Body of pancreas (tissue), 4 donors: ENCODE measurements at places on chromosomes 3 and 15. TPM values are rescaled to one million over a fixed set of nuclear protein-coding genes. Genes with fewer than 3 reads are reported as not detected.

The ACKR4 gene
- 2.0 TPM for total RNA-seq

GRCh38 chr15:71705151-71705550 lies 105.2 kb upstream of the NR2E3 start:
- H3K4me1 ChIP-seq: peaks cover 11% of the 10 kb centered on the region
- H3K4me3 ChIP-seq: no peak overlapping the region

DNA sequence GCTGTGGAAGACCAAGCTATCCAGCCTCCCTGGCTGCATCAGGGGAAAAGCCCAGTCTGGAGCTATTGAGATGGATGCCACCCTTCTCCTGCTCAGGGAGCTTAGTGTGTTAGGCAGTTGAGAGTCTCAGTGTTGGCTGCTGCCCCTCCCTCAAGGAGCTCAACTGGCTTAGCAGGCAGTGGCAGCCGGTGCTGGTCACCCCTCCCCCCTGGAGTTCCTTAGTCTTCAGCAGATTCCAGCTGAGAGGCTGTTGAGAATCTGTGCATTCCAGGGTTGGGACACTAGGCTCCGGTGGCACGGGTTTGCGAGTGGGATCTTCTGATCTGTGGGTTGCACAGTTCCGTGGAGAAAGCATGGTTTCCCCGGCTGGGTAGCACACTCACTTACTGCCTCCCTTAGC lies 883.8 kb downstream of the NSUN3 start:
- H3K36me3 ChIP-seq: no peaks in the 10 kb centered on the region
- no peak for DNase-seq
- no peak overlapping the region for H3K4me3 ChIP-seq
- no peaks in the 10 kb centered on the region for H3K4me1 ChIP-seq

- no peaks in the 10 kb centered on the region for H3K27me3 ChIP-seq
- no peaks in the 10 kb centered on the region for H3K36me3 ChIP-seq
- no peak overlapping the region for H3K27ac ChIP-seq
- peaks cover 29% of the 10 kb centered on the region for H3K4me1 ChIP-seq
- no peak overlapping the region for H3K4me3 ChIP-seq
- DNase-seq: no peak
These were observed 4.9 kb downstream of the MGLL start for GRCh38 chr3:127817406-127817841.

DNA sequence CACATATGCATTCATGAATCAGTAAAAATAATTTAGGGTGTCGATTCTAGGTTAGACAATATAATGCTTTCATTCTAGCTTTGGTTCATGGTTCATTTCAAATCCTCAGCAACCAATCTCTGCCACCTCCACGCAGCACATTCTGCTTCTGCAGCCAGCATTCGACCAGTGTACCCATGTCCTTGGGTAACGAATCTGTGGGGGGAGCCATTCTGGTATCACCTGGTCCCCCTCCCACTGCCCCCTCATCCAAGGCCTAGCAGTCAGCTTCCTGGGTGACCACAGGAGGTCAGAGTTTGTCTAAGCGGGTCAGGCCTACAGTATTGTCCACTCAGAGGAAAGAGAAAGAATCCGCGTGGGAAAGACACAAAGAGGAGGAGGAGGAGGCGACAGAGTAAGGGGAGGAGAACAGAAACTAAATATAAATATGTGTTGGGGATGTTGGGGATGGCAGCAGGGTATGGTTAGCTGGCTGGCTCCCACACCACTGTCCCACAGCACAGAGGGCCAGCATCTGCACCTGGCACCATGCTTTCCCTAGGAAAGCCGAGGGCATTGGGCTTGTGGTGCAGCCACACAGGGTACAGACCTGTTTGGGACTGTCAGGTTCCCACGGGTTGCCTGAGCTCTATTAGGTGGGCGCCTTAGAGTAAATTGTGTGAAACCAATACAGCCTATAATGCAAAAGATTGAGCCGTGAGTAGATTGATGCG lies 12.1 kb downstream of the PAK6 start:
- DNase-seq: no peak
- H3K36me3 ChIP-seq: no peaks in the 10 kb centered on the region
- no peaks in the 10 kb centered on the region for H3K27me3 ChIP-seq
- H3K27ac ChIP-seq: no peak overlapping the region
- no peak overlapping the region for H3K4me3 ChIP-seq
- H3K4me1 ChIP-seq: peaks cover 26% of the 10 kb centered on the region
